ENCODE measurements at places on chromosomes 16 and 17.

GRCh38 chr16:3101018-3101840 is 2.1 kb upstream of the ZSCAN10 start:
- DNase-seq: peak; percentile 45

- DNase-seq: no peak
These were observed 19.1 kb downstream of the PRR11 start for GRCh38 chr17:59174671-59175070.

GRCh38 chr17:16931318-16932060 is 40.4 kb downstream of the TNFRSF13B start:
- DNase-seq: no peak

- DNase-seq: no peak
These were observed 63.0 kb upstream of the DNAH9 start for GRCh38 chr17:11535231-11535630.

DNA sequence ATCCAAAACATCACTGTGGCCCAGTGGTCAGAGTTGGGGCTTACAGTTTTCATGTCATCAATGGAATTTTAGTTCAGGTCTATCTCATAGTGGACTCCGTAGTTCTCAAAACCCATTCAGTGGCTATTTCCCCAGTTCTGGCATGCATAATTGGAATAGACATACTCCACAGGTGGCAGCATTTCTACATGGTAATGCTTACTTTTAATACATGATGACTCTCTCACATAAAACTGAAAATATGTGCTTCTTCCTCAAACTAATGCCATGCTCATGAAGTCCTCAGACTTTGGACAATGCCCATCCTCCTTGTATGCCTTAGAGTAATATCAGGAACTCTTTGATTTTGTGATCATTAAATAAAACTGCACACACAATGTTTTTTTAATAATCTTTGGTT is 857.4 kb upstream of the GOT2 start:
- no peak for DNase-seq

DNA sequence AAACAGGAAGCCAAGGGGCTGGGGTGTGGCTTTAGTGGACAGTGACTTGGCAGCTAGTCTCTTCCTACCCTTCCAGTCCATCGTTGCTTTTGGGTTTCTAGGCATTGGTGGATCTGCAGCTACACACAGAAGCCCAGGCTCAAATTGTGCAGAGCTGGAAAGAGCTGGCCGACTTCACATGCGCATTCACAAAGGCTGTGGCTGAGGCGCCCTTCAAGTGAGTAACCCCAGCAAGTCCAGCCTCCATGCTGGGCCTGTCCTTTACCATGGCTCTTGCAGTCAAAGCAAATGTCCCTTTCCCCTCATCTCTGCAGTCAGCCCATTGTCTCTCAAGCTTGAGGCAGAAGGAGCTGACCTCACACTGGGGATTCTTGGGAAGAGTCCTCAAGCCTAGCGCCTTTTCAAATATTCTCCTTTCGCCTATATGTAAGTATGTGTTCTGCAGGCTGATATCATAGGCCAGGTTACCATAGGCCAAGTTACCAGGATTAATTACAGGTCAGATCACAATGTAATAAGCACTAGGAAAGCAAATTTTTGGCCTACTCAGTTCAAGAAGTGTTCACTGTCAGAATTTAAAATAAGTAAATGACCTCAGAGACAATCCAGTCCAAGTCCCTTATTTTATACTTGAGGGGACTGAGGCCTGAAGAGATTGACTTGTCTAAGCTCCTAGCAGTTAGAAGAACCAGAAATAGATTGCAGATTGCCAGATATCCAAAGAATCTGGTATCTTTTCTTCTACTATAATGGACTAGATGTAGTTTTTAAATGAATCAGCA is 6.5 kb downstream of the EME1 start:
- DNase-seq: no peak
